ENCODE measurements at places on chromosomes 5 and 9.

- no peak for ATAC-seq
Measured at GRCh38 chr5:77947041-77947428, 170.9 kb upstream of the TBCA start.

GRCh38 chr5:83654427-83654994, 66.1 kb downstream of the HAPLN1 start:
- no peak for ATAC-seq

GRCh38 chr5:101915554-101915953, 380.5 kb downstream of the SLCO4C1 start:
- no peak for ATAC-seq

DNA sequence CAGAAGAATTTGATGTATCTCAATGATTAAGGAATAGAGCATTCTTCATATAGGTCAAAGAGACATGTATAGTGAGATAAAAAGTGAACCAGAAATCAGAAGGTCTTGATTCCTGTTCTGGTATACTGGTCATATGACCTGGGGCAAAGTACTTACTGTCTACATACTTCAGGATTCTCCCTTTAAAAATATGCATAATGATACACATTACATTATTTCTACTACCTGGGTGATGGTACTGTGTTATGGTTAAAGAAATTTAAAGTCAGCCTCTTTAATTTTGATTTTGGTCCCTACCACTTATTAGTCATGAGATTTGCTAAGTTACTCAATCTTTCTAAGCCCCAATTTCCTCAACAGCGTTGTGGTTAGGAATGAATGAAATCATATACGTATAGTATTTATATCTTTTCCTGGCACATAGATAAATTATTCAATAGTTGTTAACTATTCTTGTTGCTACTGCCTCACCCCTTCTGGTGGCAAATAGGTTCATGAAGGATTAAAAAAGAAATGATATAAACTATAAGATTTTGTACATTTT, 984.1 kb downstream of the TLE4 start:
- ATAC-seq: no peak

DNA sequence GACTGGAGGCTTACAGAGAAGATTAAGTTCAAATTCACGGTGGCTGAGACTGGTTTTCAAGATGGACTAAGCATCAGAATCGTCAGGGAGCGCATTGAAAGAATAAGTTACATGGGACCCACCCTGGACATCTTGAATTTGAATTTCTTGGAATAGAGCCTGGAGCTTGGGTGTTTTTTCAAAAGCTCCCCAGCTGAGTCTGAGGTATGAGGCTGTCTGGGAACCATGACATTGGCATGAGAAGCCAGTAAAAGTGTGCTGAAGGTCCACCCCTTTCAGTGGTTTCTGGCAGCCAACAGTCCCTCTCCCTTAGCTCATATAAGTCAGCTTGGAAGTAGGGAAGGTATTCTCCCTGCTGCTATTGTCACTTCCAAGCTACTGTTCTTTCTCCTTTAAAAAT, 97.8 kb downstream of the MAST4 start:
- ATAC-seq: no peak

- ATAC-seq: no peak
Measured at GRCh38 chr5:14476786-14477435, 104.7 kb upstream of the OTULINL start.

DNA sequence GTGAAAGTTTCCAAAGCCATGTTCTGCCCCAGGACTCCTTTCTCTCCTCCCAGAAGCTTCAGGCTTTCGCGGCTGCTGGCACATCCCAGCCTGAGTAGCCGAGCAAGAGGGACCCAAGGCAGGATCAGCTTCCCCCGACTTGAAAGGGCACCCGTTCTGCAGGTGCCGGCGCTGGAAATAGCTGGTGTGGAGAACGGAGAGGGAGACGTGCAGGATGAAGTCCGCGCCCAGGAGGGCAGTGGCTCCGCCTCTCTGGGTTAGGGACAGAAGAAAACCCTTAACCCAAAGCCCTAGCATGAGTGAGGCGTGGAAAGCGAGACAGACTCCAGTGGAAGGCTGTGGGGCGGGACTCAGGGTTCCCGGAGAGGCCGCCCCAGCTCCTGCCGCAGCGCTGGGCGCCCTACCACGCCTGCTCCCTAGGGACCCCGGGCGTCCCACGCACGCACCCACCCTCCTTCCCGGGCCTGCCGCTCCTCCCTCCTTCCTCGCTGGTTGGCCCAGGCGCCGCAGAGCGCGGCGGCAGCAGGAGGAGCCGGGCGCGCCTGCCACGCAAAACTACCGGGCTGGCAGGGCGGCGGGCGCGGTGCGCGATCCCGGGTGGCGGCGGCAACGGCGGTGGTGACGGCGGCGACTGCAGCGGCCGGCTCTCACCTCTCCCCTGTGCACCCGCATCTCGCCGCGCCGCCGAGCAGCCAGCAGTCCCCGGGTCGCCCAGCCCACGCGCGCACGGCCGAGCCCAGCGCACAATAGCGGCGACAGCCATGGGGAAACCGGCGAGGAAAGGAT, at the start of gene SLC1A1:
SLC1A1 (plus strand) TSS at position 550 of the 786 bp plus-strand sequence; CDS start at position 762, 212 bp downstream.
- ATAC-seq: peak; percentile 90

DNA sequence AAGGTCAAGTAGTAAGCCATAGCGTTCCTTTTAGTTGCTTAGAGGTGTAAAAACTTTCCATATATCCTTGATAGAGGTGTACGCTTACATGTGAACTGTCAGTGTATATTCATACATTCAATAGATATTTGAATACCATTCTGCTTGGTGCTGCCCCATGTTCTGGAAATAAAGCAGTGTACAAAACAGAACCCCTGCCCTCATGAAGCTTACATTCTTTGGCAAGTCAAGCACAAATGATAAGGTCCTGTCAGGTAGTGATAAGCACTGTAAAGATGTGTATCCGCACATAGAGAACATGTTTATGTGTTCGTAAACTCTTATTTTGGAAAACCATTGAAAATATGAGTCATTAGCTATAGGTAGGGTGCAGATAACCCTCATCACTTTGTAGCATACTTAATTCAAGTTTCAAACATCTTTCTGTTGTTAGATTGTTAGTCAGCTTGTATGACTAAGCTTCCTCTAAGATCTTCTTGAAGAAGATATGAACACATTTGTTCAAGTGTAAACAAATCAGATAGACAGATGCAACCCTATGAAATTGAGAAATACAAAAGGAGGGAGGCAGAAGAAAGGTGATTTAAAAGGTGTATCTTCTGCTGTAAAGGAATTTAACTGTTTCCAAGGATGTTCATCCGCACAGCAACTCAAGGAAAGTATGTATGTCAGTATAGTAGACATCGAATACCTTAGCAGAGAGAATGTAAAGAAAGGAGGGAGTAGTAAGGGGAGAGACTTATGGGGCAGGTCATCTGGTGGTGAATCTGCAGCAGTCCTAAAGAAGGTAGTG, 1.6 kb downstream of the GTF3C4 start:
- ATAC-seq: no peak

- no peak for ATAC-seq
Measured at GRCh38 chr9:117073071-117073470, 341.8 kb downstream of the ASTN2 start.

GRCh38 chr5:149221326-149221725, 50.3 kb upstream of the AFAP1L1 start:
- ATAC-seq: no peak

DNA sequence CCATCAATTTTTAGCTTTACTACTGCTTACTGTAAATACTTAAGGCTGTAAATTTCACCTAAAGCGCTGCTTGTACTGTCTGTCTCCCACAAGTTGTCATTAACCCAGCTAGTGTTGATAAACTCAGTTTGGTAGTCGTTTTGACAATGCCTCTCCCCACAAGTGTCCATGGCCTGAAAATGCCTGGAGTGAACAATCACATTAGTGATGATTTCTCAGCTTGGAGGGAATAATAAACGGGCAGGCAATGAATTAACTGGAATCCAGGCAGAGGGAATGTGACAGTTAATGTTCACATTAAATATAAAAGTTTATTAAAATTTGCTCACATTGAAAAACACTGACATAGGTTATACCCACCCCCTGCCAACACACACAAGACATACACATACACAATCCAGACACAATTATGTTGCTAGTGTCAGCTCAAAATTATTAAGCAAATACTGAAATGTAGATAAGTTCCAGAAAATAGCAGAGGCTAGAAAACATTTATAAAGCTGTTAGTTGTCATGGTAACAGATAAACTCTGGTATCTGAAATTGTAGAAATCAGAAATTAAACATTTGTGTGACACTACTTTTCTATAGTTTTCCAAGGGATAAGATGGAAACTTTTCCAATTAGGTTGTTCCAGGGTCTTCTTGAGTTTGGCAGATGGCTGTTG, 341.9 kb downstream of the DIRAS2 start:
- ATAC-seq: no peak

GRCh38 chr5:135158982-135159381, 125.0 kb upstream of the PITX1 start:
- no peak for ATAC-seq

GRCh38 chr9:117095081-117095480, 319.8 kb downstream of the ASTN2 start:
- no peak for ATAC-seq

- peak; percentile 85 for ATAC-seq
Measured at GRCh38 chr9:21591221-21592062, 109.3 kb upstream of the IFNE start.

DNA sequence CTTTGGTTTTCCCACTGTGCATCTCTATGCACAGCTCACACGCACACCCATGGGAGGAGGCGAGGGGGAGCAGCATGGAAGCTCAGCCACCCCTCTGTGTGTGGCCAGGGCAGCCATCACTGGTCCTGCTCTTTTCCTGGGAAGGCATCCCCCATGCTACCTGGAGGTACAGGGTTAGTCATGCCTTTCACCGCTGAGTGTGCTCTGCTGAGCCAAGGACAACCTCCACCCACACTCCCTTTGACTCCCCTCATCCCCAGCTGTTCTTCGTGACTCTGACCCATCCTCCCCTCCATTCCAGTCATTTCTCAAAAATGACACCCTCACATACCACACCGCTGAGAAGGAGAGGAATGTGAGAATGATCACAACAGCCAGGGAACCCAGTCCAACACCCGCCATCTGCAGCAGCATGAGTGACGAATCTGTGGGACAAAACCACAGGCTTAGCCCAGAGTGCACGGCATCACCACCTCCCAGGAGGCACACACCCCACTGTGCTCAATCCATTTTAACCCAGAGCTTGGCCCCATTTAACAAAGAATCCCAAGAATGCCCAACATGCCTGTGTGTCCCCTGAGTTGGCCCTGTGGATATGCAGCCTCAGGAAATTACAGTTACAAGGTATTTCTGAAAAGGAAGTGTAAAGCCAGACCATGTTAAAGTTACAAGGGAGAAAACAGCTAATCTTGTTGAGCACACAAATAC, 133.4 kb downstream of the SUSD1 start:
- peak; percentile 37 for ATAC-seq

DNA sequence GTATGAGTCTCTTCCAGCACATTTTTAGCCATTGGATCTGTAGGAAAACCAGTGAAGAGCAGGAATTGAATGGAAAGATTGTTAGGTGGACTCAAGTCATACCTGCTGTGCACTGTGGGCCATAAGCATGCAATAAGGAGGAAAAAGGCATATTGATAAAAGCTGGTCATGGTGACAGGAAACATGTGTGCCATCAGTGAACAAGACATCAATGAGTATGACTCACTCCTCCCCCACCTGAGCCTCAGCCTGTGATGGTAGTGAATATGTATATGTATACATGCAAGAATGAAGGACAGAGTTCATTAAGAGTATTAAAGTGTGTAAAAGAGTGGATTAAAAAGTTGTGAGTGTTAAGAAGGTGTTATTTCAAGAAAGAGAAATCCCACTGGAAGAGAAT, 164.5 kb downstream of the TMEM38B start:
- no peak for ATAC-seq

- no peak for ATAC-seq
Measured at GRCh38 chr5:40511801-40512200, 167.9 kb upstream of the PTGER4 start.

DNA sequence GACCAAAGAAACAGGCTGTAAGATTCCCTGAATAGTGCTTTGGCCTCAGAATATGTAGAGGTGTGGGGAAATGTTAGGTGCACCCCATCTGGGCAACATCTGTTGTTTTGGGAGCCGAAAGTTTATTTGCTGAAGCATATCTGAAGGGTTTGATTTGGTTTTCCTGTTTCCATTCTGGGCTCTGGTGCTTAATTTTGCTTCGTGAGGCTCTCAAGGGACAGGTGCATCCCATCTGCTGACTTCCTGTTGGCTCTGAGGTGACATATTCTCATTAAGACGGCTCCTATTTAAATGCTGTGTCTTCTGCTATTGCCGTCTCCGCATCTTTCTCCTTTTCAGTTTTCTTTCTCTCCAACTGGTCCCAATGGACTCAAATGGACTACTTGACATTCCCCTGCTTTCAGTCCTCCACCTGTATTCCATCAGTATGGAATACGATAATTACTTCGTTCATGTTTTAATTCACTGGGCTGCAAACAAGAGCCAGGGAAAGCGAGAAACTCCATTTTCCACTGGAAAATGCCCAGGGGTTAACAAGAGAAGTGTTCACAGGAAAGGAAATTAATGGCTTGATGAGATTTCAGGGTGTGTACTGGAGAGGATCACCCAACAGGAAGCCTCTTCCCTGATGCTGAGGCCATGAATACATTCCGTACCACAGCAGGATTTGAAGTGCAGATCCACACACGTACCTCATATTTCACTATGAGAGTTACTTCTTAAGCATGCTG, 104.0 kb downstream of the MTX3 start:
- ATAC-seq: no peak

DNA sequence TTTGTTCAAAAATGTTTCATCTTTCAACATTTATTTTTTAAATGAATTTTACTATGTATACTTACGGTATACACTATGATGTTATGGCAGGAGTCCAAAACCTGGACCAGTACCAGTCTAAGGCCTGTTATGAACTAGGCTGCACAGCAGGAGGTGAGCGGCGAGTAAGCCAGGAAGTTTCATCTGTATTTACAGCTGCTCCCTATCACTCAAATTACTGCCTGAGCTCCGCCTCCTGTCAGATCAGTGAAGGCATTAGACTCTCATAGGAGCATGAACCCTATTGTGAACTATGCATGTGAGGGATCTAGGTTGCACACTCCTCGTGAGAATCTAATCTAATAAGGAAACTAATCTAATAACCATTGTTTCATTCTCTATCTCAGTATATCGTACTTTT, 715.5 kb upstream of the PTPRD start:
- ATAC-seq: no peak

DNA sequence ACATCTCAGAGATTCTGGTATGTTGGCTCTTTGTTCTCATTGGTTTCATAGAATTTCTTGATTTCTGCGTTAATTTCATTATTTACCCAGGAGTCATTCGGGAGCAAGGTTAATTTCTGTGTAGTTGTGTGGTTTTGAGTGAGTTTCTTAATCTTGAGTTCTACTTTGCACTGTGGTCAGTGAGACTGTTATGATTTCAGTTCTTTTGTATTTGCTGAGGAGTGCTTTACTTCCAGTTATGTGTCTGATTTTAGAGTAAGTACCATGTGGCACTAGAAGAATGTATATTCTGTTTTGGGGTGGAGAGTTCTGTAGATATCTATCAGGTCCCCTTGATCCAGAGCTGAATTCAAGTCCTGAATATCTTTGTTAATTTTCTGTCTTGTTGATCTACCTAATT, 12.2 kb downstream of the RANBP17 start:
- ATAC-seq: no peak

- no peak for ATAC-seq
Measured at GRCh38 chr9:116027951-116028350, 125.6 kb upstream of the PAPPA start.

GRCh38 chr5:14776602-14777001, 95.0 kb downstream of the ANKH start:
- no peak for ATAC-seq
